Suppressor macrophage treated with lipopolysaccharide for 4 hours (primary cell): ENCODE measurements at places on chromosomes 2 and 18.
A peak's percentile ranks its signal among the peaks of the same experiment; 100 is the strongest.

- no peak for DNase-seq
Measured at GRCh38 chr2:241882091-241882625, 12.6 kb downstream of the RTP5 start.

DNA sequence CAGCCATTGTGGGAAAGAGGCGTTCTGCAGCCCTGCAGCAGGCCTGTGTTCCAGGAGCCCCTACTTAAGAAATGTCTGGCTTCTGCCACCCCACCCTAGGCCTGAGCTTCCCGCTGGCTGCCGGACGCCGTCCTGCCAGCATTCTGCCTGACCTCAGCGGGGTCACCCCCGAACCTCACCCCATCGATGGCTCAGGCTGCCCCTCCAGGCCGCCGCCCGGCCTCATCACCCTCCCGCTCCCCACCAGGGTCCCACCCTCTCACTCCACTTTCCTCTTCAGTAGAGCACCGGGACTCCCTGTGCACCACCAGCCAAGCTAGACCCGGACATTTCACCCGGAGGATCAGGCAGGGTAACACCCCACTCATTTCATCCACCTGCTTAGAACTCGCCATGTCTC, 73.6 kb upstream of the SALL3 start:
- no peak for DNase-seq

DNA sequence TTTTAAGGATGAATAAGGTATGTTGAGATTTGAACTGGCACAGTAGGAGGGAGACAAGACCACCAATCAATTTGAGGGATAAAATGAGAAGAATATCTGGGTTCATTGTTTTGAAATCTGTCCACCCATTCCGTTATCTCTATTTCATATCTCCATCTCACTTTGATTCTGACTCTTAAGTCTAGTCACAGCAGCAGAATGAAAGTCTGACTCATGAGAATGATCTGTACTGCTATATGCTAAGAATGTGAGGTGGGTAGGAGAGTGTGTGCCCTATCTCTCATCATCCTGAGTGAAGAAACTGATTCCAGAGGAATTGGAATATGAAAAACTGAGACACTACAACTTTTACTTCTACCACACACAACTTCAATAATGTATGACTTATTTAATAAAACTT, 1994.5 kb upstream of the PIK3C3 start:
- DNase-seq, result no peak

- DNase-seq, result no peak
Measured at GRCh38 chr2:166433457-166433856, 57.7 kb upstream of the SCN9A start.

GRCh38 chr2:150981826-150982225, 279.8 kb downstream of the RBM43 start:
- DNase-seq, result peak; percentile 26

DNA sequence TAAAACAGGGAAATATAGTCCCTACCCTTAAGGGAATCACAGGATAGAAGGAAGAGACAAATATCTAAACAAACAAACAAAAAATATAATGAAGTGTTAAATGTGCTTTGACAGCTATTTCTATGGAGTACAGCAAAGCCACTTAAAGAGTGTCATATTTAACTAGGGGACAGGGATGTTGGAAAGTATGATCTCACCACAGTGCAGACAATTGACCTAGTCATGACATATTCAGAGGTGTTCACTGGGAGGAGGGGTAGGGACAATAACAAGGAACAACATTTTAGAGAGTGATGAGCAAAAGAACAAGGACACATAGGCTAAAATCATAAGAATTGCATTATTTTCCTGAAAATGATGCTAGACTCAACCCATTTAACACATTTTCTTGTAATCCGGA, 107.5 kb downstream of the TMEM163 start:
- DNase-seq, result no peak
